ENCODE measurements at places on chromosomes 3 and 15. TPM values are rescaled to one million over a fixed set of nuclear protein-coding genes. Genes with fewer than 3 reads are reported as not detected.

- DNase-seq: no peak
- H3K36me3 ChIP-seq: no peaks in the 10 kb centered on the region
- peak overlapping the region; percentile 31 for H3K27ac ChIP-seq
- no peak overlapping the region for H3K4me3 ChIP-seq
- peaks cover 11% of the 10 kb centered on the region for H3K4me1 ChIP-seq
Measured at GRCh38 chr15:66955871-66956585, 109.4 kb upstream of the SMAD3 start.

Gene CCR3
- total RNA-seq: not detected

Gene SLC9C1
- total RNA-seq: not detected

DNA sequence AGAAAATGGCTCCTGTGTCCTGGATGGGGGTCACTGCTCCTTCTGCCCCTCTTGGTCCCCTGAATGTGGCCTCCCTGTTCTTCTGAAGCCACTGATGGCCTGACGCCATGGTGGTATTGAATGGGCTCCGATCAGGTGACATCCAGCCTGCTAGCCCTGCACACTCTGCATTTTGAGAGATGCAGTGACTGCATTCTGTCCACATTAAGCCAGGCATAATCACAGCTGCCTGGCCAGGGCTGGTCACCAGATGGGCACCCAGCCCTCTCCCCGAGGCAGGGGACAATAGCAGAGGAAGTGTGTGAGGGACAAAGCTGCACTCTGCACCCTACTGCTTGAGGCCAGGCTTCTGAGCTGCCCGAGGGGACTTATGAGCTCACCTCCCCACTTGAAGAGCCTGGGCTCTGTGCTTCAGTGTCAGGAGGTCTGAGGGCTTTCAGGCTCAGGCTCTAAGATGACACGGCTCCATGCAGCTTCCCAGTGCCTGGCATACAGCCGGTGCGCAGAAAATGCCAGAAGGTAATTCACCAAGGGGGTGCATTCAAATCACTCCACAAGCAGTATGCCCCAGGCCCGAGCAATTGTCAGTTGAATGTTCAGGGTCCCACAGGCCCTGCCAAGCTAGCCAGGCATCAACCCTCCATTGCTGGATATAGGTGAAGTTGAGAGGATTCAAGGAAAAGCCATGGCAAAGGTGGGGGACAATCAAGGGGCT lies 56.8 kb downstream of the WNT7A start:
- no peak overlapping the region for H3K4me3 ChIP-seq
- DNase-seq: no peak
- H3K27me3 ChIP-seq: peaks cover 26% of the 10 kb centered on the region
- H3K27ac ChIP-seq: no peak overlapping the region
- peaks cover 9% of the 10 kb centered on the region for H3K4me1 ChIP-seq
- H3K36me3 ChIP-seq: no peaks in the 10 kb centered on the region

GRCh38 chr15:62275831-62276230 lies 110.7 kb upstream of the C2CD4B start:
- H3K4me1 ChIP-seq: no peaks in the 10 kb centered on the region
- H3K27ac ChIP-seq: no peak overlapping the region
- H3K36me3 ChIP-seq: no peaks in the 10 kb centered on the region
- H3K4me3 ChIP-seq: no peak overlapping the region
